GM12878 (cell line): ENCODE measurements at places on chromosomes 7 and 10. TPM values are rescaled to one million over a fixed set of nuclear protein-coding genes. Genes with fewer than 3 reads are reported as not detected.

DNA sequence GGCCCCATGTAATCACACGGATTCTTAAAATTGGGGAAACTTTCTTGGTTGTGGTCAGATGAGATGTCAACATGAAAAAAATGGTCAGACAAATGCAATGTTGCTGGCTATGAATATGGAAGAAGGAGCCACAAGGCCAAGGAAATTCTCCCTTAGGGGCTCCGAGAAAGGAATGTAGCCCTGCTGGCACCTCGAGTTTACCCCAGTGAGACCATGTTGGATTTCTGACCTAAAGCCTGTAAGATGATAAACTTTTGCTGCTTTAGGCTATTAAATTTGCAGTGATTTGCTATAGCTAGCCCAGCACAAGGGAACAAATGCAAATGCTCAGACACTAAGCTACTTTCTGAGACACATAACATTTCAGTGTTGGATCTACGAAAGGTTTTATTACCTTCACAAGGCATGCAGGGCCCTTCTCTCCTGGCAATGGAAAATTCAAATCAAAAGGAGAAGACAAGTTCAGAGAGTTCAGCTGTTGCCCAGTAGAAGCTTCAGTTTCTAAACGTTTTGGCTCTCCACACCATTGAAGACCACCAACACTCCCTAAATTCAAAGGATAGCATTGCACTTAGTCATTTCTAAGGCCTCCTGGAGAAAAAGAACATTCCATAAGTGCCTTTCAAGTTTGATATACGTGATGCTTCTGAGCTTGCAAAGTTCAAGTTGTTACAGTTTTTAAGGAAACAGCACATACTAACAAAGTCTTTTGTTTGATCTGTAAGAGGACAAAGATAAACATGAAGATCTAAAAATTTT lies 23.4 kb downstream of the MCMBP start:
- no peak for DNase-seq

DNA sequence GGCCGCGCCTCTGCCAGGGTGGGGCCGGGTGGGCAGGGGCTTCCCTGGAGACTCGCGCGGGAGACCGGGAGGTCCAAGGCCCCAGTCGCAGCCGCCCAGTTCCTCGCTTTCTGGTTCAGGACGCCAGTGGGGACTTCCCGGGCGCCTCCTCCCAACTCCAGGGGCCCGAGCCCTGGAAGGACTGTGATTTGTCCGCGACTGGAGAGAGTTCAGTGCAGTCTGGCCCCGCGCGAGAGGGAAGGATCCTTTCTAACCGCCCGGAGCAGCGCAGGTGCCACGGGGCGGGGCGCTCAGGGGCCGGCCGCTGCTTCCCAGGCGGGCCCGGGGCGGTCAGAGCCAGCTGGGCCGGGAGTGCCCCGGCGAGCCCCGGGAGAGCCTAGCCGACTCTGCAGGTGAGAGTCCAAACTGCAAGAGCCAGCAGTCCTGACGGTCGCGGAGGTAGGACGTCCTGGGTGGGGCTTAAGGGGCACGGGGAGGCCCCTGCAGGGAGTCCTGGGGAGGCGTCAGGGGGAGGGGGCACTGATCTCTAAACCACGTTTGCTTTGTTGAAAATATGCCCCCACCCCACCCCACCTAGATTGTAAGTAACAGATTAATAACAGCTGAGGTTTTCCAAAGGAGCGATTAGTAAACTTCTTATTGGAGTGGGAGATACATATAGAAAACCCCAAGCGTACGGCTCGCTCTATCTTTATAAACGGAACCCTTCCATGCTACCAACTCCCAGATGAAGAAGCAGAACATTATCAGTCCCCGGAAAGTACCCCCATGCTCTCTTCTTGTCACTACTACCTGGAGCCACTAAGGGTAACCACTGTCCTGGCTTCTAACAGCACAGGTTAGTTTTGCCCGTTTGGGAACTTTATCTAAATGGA lies 8.2 kb downstream of the NKX2-3 start:
- no peak for DNase-seq

GRCh38 chr7:111011520-111011919 lies 79.4 kb upstream of the LRRN3 start:
- DNase-seq = no peak

GRCh38 chr7:53426145-53426750 lies 390.8 kb downstream of the POM121L12 start:
- no peak for DNase-seq

DNA sequence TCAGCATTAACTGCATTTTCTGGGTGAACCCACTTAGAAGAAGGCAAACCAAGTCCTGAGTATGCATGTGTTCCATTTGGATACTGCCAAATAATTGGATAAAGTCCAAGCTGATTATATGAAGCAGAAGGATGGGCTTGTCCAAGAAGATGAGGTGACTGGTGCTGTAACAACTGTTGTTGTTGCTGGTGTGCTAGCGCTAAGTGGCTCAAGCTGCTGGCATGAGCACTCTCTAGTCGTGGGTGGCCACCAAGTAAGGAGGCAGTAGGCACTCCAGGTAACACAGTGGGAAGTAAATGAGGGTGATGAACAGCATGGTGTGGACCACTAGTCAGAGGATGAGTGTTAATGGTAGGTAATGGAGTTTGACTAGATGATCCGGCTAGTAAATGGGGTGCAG lies 80.4 kb downstream of the NRBF2 start:
- no peak for DNase-seq

DNA sequence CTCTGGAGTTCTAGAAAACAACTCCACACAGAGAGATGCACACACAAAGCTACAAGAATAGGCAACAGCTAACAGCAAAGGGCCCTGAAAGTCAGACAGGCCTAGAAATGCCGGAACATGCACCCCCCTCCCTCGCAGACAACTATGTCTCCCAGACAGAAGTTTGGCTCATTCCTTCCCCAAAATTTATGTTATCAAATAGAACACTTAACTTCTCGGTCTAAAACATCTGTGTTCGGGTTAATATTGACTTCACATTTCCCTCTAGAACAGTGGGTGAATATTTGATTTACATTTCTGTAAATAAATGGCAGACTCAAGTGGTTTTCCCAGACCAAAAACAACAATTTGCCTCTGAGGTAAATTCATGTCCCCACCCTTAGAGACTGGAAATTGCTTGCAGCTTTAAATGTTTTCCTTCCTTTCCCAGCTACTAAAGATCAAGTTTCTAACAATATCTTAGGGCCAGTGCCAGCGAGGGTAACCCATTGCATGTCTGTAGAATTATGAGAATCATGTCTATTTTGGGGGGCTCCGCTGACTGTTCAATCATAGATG lies 92.5 kb upstream of the INHBA start:
- no peak for DNase-seq

DNA sequence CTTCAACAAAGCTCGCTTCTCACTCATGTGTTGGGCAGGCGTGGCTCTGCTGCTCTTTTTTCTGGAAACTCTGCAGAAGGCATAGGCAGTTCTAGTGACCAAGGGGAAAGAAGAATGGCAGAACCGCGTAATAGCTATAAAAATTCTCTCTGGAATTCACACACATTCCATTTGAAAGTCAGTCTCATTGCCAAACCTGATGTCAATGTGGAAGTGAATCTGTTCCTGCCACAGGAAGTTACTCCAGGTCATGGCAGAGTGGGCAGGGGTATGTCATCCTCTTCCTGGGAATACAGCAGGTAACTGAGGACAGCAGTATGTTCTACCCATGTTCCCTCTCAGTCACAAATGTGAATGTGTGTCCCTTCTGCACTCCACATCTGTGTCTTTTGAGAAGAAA lies 8.2 kb upstream of the PAXIP1 start:
- no peak for DNase-seq

DNA sequence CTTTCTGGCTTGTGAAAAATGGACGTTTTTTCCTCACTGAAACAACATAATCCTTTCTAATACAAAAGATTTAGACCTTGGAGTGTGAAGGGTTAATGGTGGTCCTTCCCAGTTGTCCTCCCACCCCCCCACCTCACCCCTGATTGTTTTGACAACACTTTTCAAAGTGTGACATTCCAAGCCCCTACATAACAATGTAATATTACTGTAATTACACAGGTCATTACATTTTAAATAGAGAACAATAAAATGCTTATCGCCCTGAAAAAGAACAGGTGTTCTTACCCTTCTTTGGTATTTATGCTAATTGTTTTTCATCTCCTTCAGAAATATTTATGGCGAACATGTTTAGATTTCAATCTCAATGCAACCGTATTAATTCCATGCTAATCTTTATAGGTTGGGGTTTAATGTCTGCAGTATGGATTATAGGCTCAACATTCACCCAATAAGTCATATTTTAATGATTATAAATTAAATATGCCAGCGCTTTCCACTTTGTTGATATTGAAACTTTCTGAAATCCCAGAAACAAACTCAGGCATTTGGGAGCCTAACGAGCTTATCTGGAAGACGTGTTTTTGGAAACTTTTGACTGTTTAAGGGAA lies 5.0 kb downstream of the TCF7L2 start:
- no peak for DNase-seq

DNA sequence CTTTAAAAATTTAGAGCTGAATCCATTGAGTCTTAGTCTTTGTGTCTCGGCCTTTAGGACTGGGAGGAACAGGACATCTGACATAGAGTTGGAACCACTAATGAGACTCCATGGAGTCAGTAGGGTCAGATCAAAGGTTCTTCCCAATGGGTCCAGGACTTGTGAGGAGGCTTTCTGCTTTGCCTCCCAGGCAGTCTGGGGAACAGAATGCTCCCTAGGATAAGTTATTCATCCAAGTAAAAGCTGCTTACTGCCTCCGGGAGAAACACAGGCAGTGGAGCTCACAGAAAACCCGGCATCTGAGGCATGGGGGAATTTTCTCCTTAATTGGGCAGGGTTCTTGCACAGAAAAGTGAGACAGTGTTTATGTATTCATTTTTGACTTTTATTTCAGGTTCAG lies 216.4 kb downstream of the SEC23IP start:
- no peak for DNase-seq

DNA sequence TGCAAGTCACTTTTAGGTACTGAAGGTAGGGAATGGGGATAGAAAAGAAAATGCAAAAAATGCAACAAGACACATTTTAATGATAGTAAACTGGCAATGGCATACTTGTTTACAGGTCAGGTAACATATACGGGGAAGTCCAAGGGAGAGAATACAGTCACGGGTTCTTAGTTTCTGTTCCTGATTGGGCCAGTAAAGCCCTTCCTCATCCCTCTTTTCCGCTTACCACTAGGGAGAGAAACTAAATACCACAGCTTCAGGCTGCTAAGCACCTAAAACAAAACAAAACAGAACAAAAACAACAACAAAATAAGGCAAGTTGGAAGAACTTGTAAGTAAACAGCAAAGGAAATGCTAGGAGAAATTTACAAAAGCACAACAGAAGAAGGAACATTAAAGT lies 65.2 kb upstream of the OGDHL start:
- DNase-seq = peak; percentile 31

DNA sequence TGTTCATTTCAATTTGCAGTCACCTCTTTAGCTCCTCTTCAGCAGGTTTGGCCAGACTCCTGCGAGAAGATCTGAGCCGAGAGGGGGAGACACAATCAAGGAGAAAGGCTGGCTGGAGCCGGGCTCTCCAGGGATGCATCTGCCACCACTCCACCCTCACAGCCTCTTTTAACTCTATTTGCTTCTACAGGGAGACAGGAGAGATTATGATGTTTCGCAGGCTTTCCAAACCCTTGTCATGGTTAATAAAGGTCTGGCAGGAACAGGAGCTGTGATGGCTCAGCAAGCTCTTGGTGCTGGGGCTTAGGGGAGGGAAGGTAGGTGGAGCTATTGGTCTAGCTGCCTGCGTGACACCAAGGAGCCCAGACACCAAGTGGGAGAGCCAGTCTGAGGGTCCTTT lies 448.1 kb upstream of the PODXL start:
- no peak for DNase-seq

DNA sequence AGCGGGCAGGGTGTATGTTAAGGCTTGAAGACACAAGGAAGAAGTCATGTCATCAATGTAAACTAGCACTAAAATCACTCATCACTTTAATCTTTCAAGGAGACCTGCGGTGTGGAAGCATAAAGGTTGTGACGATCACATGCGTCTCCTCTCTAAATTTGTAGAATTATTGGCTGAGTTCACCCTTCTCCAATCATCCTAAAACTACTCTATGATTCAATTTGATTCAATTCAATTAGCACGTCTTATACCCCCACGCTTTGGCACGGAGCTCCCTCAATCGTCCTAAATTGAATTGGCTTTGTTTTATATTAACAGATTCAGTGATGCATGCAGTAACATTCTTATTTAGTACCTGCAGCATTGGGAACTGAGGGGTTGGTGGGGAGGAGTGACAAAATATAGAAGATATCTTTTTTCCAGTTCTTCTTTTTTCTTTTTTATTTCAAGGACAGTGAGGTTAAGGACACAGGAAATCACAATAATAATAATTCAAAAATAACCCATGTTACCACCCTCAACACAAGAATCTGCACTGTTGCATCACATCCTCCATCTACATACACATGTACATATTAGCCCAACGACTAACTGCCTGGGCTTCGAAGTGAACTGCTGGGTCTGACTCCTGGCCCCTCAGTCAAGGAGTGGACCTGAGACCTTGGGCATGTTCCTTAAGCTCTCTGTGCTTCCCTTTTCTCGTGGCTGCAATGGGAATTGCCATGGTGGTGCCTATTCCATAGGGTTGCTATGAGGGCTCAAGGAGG lies 86.5 kb downstream of the LSM5 start:
- no peak for DNase-seq

DNA sequence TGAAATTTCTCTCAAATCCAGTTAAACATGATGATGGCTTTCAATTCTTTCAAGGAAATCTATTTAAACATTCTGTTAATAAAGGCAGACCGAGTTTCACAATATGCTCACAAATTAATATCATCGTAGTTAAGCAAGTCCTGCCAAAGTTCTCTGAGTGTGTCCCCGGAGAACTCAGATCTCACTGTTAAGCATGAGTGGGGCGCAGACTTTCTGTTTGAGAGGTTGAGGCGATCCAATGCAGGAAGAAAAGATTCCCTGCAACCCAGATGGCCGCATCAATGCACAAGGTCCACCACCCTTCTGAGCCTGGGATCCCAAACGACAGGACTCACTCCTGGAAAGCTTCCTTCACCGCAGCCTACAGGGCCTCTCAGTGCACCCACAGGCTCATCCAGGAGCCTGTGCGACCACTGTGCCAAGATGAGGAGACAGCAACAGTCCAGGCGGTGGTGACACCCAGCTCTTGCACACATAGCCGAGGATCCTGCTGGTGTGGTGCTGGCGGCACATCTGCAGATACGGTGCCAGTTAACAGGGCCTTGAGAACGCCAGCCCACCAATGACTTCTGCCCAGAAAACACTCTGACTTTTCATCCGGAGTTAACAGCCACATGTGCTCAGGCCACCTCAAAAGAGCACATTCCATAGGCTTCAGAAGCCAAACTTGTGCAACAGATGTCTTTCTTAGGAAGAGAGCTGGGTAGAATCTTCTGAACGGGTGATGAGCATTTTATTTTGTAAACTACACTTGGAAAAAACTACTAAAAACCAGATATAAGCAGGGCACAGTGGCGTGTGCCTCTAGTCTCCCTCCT lies 102.1 kb downstream of the ZRANB1 start:
- no peak for DNase-seq

DNA sequence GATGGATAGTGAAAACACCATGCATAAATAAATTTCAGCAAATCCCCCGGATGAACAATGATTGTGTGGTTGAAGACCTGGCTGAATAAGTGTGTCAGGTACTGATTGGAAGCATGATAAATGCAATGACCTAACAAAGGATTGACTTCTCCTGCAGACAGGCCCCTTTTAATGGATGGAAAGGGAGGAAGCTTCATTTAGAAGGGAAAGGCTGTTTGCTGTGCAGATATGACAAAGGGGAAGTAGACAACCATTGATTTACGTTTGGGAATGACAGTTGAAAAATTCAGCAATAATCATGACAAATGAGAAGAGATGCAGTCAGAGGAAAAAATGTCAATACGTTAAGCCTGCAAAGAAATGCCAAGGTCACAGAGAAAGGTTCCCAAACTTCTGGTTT lies 503.8 kb downstream of the LRMDA start:
- no peak for DNase-seq

KCP gene
- total RNA-seq = 5.6 and 7.8 TPM in 2 replicates

NUPR2 gene
- not detected in 2 replicates for total RNA-seq

FAM241B gene
- total RNA-seq = 0.37 and 0.62 TPM in 2 replicates

GHRHR gene
- not detected in 2 replicates for total RNA-seq
